ENCODE measurements at places on chromosomes 7 and 10. TPM values are rescaled to one million over a fixed set of nuclear protein-coding genes. Genes with fewer than 3 reads are reported as not detected.

Gene PIK3CG
- 0.11 TPM for total RNA-seq

Gene PNLIPRP2
- total RNA-seq: 0.78 TPM

Gene ADAMTS14
- total RNA-seq: 0.79 TPM

Gene DOCK1
- total RNA-seq: 72.9 TPM

Gene CYP3A4
- not detected for total RNA-seq

Gene RTKN2
- 11.5 TPM for total RNA-seq

Gene MAGI2
- total RNA-seq: 19.2 TPM
